ENCODE measurements at places on chromosomes 6 and 20.
A peak's percentile ranks its signal among the peaks of the same experiment; 100 is the strongest.

- DNase-seq = no peak
Observed at GRCh38 chr6:154166140-154166539, 127.1 kb downstream of the OPRM1 start.

- DNase-seq = no peak
Observed at GRCh38 chr6:143233554-143234285, 173.0 kb downstream of the AIG1 start.

DNA sequence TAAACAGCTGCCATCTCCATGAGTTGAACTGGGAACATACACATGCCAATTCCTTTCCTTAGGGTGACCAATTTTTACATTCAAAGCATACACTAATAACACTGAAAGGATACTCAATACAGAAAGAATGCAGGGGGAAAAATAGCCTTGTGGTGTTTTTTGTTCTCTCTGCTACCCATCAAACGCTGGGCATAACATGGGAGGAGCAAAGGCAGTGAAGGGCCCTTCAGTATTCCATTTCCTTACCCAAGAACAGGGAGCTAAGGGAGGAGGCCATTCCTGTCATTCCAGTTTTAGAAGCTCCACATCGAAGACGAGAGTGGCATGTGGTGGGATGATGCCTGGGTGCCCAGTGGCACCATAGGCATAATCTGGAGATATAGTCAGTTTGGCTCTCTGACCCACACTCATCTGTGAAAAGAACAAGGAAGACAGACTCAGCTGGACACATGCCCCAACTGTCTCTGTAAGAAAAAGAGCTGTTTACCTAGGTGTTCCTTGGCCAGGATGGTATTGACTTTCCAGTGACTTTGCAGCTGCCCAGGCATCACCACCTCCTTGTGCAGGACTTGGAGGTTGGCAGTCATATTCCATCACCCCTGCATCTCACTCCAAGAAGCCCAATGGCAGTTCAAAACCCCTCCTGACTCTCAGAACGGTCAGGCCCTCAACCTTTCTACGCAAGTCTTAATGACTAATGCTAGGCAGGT, 20.9 kb downstream of the FKBP1A start:
- DNase-seq = peak; percentile 34

DNA sequence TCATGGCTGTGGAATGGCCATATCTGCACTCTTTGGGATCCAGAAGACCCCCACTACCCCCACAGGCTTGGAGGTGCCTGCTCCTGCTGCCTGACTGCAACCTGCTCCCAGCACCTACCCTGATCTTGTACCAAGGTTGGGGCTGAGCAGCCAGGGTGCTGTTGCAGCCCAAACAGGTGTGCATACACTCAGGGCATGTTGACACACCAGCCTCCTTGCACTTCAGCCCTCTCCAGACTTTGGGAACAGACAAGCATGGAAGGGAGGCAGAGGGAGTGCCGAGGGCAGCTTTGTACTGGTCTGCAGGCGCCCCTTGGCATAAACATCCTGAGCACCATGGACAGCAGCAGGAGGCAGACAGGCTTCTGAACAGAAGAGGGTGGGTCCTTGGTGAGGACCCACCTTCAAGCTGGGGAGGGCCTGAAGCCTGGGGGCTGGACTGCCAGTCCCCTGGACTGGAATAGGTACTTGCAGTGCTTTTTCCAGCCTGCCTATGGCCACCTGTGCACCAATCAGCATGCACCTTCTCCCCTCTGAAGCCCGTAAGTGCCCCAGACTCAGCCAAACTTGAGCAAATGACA, 1675.8 kb downstream of the HACE1 start:
- no peak for DNase-seq

DNA sequence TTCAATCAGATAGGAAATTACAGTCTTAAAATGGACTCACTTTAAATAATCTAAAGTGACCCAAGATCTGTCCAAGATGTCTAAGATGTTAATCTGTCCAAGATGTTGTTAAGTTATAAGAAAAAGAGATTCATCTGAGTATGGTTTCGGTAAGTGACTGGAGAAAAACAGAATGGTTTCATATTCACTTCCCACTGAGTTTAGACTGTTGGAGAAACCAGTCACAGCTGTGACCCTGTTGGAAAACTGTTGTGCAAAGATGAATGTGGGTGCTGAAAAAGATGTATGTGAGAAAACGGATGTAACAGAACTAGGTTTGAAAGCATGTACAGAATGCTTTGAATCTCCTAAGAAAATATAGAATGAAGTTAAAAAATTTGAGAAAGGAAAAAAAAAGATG, 325.9 kb downstream of the COL12A1 start:
- no peak for DNase-seq

DNA sequence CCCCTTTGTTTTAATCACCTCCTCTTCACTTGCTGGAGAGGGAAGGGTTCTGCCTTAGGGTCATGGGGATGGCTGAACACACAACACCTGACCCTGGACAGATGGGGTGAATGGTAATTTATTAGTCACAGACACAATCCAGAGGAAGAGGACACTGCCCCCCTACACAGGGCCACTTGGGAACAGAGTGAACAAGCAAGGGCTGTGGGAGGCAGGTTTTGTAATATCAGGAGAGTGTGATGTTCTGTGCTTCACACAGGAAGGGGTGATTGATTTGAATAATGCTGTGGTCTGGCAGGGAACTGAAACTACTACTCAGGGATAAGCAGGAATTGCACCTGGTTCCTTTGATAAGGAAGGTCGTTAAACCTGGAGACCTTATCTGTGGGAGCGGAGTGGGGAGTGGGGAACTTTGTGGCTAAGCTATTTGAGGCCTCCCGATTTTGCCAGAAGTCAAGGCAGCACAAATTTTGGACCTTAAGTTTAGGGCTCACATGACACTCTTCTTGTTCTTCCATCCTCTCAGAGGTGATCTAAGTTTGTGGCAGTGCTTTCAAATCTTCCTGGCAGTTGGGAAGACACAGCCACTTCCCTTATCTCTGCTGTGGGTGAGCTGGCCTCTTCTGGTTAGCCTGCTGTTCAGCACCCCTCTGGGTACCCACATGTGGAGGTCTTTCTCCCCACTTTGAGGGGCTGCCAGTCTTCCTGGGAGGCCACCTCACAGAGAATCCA, 77.8 kb downstream of the CD164 start:
- peak; percentile 59 for DNase-seq

GRCh38 chr6:43014434-43014909, 423 bp downstream of the KLHDC3 start:
- DNase-seq = peak; percentile 26

DNA sequence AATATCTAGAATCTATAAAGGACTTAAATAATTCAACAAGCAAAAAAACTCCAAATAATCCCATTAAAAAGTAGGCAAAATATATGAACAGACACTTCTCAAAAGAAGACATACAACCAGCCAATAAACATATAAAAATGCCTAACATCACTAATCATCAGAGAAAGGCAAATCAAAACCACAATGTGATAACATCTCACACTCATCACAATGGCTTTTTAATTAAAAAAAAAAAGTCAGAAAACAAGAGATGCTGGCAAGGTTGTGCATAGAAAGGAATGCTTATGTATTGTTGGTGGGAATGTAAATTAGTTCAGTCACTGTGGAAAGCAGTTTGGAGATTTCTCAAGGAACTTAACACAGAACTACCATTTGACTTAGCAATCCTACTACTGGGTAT, 979.6 kb upstream of the MAP3K7 start:
- no peak for DNase-seq

GRCh38 chr20:14407336-14407735, 69.9 kb upstream of the FLRT3 start:
- DNase-seq = no peak

DNA sequence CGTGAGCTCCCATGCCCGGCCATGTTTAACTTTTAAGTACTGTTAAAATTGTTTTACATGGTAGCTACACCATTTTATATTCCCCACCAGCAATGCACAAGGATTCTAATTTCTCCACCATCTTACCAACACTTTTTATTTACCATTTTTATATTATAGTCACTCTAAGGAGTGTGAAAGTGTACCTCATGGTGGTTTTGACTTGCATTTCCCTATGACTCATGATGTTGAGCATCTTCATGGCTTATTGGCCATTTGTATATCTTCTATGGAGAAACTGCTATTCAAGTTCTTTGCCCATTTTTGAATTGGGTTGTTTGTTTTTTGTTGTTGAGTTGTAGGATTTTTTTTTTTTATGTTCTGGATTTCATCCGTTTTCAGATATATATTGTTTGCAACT, 15.6 kb upstream of the BPHL start:
- no peak for DNase-seq

GRCh38 chr6:167398214-167399050, 73.5 kb downstream of the TTLL2 start:
- DNase-seq = no peak

GRCh38 chr6:89555806-89556205, 82.7 kb downstream of the LYRM2 start:
- no peak for DNase-seq

DNA sequence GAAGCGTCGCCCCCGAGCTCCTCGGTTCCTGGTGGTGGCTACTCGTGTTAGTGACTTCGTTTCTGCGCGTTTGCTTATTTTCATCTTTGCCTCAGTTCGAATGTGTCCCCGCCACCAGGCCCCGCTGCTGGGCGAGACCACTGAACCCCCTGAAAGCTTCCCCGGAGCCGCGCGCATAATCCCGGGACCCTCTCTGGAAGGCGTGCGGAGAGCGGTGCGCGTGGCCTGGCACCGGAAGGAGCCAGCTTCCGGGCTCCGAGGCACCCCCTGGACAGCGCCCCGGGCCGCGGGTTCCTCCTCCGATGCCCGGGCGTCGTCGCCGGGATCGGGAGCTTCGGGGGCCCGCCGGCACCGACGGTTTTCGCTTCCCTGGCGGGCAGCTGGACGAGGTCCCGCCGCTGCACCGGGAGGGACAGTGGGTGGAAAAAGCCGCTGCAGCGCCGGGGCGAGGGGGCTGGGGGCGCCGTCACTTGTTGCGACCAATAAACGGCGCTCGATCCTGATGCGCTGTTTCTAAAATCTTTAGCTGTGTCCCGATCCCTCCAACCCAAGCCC, 643 bp upstream of the SLC35D3 start:
- DNase-seq = no peak

GRCh38 chr6:72580281-72580940, 41.5 kb upstream of the KCNQ5 start:
- DNase-seq = peak; percentile 89

- DNase-seq = peak; percentile 30
Observed at GRCh38 chr6:37021356-37022129, 16.1 kb downstream of the FGD2 start.

DNA sequence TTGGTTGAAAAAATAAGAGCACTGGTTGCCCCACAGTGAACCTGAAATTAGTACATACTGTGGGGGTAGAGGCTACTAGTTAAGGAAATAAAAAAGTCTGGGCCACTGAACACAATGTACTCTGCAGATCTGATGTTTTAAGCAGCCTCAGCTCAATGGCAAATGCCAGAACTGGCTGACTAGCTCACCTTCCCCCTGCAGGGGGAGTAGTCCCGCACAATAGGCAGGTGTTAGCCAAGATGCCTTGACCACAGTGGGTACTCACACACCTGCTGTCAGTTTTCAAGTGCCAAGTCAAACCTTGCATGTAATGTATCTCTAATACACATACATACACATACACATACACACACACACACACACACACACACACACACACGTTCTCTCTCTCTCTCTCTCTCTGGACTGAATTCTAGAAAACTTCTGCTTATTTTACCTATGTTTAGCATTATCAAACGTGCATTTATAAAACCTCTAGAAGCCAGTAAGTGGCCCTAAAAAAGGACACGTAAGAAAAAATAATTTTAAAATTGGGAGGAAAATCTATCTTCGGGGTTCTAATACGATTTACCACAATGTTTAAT, 36.1 kb downstream of the GMDS start:
- peak; percentile 55 for DNase-seq

GRCh38 chr6:163370464-163371117, 43.9 kb upstream of the QKI start:
- DNase-seq = no peak

DNA sequence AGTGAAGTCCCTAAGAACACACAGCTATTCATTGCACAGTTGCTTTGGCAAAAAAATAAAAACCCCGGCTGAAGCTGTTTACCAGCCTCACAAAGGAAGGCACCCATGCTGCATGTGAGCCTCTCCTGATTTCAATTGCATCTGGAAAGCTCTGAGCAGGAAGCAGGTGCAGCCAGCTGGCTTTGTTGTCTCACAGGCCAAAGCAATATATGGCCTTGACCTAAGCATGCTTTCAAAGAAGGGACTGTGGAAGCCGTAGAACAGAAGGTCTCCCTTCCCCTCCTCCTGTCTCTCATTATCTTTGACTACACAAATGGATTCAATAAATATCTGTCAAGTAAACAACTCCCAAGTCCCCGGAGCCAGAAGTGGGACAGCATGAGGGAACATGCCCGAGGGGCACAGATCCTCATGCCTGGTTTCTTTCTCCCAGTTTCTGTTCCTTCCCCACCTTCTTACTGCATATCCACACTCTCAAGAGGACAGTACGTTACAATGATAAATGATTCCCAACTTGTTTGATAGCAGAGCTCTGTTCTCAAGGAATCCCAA, 57.2 kb upstream of the PCSK2 start:
- no peak for DNase-seq

- DNase-seq = no peak
Observed at GRCh38 chr20:32249030-32249738, 28.3 kb upstream of the KIF3B start.

DNA sequence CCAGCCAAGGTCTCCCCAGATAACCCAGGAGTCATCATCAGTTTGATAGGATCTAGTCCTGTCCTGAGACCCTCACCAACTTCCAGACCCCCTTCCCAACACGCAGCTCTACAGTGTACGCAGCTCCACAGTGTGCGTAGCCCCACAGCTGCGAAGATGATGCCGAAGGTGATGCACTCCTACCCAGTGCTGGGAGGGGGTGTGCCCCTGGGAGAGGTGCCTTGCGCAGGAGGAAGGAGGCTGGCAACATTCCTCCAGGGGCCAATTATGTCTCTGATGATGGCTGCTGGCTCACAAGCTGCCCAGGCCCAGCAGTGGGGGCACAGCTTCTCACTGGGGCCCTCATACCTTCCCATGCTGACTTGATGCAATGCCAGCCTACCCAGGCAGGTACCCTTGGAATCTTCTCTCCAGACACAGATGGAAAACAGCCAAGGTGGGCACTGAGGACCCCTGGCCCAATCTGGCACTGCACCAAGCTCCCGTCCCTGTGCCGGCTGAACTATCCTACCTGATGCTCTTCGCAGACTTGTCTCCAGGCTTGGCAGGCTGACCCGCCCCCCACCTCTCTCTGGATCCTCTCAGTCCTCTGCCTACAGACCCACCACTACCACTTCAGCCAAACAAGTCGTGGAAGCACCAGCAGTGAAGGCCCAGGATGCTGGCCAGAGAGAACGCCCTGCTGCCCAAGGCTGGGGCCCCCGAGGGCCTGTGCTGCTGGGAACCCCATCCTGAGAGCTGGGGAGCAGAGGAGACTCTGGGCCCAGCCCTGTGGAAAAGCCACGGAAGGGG, 1.4 kb downstream of the ZNF512B start:
- no peak for DNase-seq

Measured in LHCN-M2 (cell line).